CD4-positive, alpha-beta memory T cell (primary cell): ENCODE measurements at places on chromosomes 2 and 18.
A peak's percentile ranks its signal among the peaks of the same experiment; 100 is the strongest.

DNA sequence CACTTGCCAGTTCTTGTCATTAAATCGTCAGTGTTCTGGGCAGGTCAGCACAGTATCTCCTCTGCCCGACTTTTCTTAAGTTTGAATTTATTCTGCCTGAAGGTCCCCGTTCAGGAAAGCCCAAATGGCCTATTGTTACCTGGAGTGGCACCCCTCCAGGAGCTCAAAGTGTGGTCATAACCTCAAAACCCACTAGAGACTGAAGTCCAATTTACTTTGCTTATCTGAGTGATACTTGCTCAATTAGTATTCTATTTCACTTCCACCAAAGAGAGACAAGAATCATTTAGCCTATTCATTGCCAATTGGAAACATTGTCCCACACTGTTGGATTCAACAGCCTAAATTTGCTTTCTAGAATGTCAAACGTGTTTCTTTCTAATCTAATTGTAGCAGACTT, 375.3 kb downstream of the LNPK start:
- DNase-seq: no peak

- DNase-seq: no peak
These were observed 406.2 kb downstream of the NUP35 start for GRCh38 chr2:183530333-183530901.

DNA sequence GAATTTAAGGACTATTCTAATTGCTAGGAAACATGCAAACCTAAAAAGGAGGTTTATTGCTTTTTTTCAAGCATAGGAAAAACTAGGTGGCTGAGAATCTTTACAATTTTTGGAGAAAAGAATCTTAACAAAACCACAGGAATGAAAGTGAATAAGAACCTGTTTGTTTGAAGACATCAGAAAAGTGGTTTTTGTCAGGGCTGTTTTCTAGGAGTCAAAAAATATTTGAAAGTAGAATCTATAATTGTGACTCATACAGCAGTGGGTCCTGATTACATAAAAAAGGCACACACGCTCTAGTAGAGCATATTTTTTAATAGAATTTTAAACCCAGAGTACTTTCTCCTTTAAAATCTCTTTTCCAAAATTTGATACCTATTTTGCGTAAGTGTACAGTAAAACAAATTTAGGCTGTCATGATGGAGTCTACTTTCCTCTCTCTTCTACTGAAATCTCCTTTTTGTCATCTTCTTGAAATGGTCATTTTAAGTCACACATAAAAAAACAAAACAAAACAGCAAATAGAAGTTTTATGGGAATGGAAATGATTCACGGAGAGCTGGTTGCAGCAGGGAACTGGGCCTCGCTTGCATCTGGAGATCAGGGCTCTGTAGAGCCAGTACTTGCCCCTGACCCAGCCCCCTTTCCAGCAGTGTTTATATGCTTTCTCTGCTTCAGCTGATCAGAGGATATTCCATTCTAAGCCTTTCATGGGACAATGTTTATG, 59.1 kb upstream of the PELI1 start:
- no peak for DNase-seq

DNA sequence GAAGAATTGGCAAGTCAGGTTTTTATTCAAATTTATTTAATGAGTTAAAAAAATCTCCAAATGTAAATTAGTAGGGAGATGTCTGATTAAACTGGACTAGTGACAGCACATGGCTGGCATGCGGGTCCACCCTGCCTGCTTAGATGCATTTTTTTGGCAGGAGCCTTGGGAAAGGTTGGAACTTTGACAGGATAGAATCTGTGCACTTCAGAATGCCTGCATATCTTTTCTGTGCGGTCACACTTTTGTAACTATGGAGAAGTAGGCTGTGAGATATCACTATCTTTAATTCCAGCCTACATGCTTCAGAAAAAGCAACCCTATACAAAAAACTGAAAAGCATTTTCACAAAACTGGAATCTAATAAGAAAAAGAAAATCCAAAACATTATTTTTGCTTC, 317.8 kb downstream of the MBD2 start:
- no peak for DNase-seq

- DNase-seq: no peak
These were observed 341.6 kb downstream of the FBXO15 start for GRCh38 chr18:73805991-73806390.

- no peak for DNase-seq
These were observed 171.2 kb downstream of the SP3 start for GRCh38 chr2:173793709-173794565.

DNA sequence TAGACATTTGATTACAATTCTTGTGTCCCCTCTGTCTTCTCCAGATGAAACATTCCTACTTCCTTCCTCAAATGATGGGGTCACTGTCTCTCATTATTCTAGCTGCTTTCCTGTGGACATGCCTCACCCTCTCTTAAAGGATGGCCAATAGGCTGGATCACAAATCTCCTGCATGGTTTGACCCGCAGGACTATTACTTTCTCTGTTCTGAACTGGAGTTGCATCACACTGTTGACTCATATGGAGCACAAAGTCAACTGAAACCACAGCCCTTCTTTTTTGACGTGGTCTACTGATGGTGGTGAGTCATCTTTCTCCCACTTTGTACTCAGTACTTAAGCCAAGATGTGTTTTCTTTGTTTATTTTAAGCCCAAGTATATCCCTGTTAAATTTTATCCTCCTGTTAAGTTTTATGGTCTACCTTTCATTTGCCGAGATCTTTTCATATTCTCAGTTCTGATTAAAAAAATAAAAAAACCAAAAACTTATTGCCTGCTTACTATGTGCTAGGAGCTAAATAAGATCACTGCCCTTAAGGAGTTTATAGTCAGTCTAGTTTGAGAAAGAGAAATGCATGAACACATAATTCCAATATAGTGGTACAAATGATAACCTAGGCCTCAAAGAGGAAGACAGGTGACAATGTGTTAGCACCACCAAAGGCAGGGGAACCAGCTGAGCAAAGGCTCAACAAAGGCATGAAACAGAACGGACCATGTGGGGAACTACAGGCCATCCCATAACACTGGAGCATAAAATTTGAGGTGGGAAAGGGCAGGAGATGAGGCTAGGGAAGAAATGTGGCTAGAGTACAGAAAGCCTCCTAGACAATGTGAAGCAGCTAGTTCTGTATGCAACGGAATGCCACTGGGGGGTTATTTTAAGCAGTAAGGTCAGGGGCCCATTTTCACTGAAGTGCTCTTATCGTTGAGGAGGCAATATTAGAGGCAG, 67.6 kb upstream of the ZFP36L2 start:
- no peak for DNase-seq

- DNase-seq: no peak
These were observed 30.6 kb downstream of the SEPTIN10 start for GRCh38 chr2:109582928-109583895.

GRCh38 chr2:191280834-191281756, 35.9 kb downstream of the MYO1B start:
- no peak for DNase-seq

GRCh38 chr2:224585211-224586088, at the start of gene CUL3:
CUL3 (minus strand) TSS chr2:224585363; CDS start chr2:224585009, 354 bp downstream.
- peak; percentile 99 for DNase-seq

DNA sequence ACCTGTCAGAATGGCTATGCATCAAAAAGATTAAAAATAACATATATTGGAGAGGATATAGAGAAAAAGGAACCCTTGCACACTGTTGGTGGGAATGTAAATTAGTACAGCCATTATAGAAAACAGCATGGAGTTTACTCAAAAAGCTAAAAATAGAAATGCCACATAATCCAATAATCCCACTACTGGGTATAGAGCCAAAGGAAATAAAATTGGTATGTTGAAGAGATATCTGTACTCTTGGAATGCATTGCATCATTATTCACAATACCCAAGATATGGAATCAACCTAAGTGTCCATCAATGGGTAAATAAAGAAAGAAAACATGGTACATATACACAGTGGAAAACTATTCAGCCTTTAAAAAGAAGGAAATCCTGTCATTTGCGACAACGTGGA, 77.2 kb downstream of the C1D start:
- DNase-seq: no peak

DNA sequence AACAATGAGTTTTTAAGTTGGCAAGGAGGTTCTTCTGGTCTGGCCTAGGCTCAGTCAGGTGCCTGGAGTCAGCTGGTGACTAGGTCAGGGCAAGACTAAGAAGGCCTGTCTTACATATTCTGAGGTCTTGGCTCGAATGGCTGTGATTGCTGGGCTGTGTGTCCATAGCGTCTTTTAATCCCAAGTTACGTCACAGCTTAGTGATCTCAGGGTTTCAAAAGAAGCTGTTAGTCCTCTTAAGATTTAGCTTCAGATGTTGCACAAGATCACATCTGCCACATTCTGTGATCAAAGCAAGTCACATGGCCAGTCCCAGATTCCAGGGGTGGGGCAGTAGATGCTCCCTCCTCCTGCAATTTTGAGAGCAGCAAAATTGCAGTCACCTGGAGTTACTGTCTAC, 61.3 kb downstream of the PKP4 start:
- DNase-seq: no peak

DNA sequence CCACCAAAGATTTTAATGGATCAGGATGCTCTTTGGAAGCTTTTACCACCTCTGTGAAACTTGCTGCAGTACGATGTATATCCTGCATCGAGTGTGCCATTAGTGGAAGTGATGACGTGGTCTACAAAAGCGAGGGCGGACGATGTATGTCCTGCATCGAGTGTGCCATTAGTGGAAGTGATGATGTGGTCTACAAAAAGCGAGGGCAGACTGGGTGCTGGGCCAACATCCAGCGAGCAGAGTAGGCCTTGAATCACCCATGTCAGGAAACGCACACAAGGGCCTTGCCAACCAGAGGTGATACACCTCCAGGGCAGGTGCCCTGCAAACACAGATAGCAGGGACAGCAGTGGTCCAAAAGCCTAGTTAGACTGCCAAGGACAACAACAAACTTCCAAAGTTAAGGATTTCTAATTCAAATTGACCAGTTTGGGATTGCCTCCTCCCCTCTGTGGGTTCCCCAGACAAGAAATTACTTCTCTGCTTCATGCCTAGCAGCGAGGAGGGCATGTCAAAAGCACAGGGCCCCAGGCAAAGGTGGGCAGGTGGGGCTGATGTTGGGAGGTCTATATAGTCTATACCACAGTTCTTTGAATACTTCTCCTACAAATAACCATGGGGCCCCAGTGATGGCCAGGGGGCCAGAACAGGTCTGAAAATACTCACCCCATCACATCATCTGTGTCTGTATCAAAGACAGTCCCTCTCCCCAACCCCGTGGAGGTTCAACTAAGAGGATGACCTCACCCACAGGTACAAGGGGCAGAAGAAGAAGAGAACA, 70.2 kb downstream of the ADD2 start:
- DNase-seq: no peak

- DNase-seq: no peak
These were observed 19.6 kb upstream of the KIF3C start for GRCh38 chr2:26001743-26002351.

GRCh38 chr2:131027566-131028528, 65.4 kb downstream of the FAM168B start:
- no peak for DNase-seq
